Eye (tissue), 1 donor: ENCODE measurements at places on chromosomes 16 and 17.

DNA sequence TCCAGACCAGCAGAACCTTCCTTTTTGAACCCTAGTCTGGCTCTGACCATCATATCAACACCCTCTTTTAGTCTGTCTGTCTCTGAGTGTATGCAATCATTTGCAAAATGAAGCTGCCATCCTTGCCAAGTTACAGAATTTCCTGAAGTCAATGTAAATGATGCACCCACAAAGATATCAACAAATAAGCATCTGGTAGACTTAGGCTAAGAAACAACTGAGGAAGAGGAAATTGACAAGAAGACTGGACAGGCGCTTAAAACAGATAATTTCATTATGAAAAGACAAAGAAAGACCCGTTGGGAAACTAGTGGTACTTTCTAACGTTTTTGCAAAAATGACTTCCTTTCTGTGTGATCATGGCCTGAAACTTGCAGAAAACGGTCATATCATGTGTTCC lies 24.7 kb upstream of the CIITA start:
- DNase-seq, result no peak

- no peak for DNase-seq
Measured at GRCh38 chr16:14283786-14284185, 212.7 kb downstream of the MRTFB start.

GRCh38 chr17:4497101-4497824 lies 1.4 kb upstream of the SPNS2 start:
- DNase-seq, result no peak

DNA sequence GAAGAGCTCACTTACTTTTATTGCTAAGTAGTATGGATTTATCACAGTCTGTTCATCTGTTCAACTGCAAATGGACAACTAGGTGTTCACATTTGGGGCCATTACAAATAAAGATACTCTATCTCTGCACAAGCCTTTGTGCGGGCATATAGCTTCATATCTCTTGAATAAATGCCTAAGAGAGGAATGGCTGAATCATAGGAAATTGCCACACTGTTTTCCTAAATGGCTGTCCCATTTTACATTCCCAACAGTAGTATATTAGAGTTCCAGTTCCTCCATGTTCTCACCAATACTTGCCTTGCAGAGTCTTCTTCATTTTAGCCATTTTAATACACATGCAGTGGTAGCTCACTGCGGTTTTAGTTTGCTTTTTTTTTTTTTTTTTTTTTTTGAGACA lies 20.5 kb downstream of the NSMCE1 start:
- DNase-seq, result no peak

DNA sequence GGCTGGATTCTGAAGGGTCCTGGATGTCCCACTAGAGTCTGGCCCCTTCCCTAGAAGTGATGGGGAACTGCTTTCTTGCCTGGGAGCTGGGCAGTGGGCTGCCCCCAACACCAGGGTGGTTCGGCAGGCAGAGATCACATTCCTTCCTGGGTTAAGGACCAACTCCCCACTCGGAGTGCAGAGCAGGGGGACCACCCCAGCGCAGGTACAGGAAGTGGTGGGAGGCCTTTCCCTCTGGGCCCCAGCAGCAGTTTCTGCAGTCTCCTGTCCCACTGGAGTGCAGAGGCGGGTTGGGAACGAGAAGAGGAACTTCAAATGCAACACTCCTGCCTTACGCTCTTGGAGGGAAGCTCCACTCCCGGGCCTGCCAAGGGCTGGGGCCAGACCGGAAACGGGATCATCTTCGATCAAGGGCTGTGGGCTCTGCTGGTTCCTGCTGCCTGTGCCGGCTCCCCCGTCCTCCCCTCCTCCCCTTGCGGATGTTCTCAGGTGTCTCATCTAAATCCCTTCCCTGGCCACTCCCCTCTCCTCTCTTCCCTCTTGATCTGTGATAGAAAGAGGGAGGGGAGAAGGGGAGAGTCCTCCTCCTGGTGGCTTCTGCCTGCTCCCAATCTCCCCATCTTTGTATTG lies 9.0 kb upstream of the NGFR start:
- DNase-seq, result no peak

GRCh38 chr16:318628-319027 lies 33.9 kb downstream of the AXIN1 start:
- DNase-seq, result peak; percentile 40

DNA sequence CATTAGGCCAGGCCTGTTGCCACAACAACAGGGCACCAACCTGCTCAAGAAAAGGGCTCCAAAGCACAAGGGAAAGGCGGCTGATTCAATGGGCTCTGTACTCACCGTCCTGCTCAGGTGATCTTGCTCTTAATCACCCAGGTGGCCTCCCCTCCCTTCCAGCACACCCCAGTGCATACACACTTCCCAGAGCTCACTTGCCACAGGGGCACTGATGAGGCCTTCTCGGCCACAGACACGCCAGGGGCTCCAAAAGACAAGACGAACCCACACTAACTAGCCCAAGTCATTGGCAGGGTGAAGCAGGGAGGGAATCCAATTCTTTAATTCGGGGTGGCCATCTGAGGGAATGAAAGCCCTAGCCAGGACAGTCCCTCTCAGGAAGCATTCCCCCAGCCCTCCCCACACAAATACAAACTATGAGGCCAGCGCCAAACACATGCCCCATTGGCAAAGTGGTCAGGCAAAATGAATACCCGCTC lies 1.4 kb downstream of the MYO18A start:
- DNase-seq, result no peak

GRCh38 chr16:79801646-79802045 lies 201.1 kb upstream of the MAF start:
- DNase-seq, result no peak

DNA sequence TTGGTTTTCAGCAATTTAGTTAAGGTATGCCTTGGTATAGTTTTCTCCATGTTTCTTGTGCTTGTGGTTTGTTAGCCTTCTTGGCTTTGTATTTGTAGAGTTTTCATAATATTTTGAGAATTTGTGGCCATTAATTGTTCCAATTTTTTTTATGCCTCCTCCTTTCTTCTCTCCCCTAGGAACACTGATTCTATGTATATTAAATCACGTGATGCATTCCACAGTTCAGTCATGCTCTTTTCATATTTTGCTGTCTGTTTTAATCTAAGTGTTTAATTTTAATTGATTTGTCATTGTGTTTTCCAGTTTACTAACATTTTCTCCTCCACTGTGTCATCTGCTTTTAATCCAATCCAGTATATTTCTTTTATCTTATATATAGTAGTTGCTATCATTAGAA lies 263.6 kb downstream of the SHISA9 start:
- no peak for DNase-seq

GRCh38 chr16:50464325-50465290 lies 83.6 kb upstream of the NKD1 start:
- no peak for DNase-seq

DNA sequence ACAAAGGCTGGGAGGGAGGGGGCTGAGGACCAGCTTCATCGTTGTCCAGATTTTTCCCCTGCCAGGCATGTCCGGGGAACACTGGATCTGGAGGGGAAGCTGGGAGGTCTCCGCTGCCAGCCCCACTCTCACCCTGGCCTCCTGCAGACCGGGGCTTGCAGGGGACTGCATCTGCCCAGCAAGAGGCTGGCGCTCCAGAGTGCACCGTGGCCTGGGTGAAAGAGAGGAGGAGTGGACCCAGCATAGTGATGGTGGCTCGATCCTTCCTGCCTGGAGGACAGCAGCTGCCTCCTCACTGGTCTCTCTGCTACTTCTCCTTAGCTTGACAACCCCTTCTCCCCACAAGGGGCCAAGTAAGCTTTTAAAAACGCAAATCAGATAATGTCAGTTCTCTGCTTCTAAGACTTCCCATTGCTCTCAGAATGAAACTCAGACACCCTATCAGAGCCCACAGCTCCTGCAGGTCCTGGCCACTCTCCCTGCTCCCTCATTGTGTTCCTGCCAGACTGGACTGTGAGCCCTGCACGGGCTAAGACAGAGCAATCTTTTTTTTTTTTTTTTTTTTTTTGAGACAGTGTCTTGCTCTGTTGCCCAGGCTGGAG lies 15.0 kb downstream of the CPNE2 start:
- no peak for DNase-seq

- peak; percentile 93 for DNase-seq
Measured at GRCh38 chr17:77451894-77452852, 311.4 kb downstream of the SEC14L1 start.

DNA sequence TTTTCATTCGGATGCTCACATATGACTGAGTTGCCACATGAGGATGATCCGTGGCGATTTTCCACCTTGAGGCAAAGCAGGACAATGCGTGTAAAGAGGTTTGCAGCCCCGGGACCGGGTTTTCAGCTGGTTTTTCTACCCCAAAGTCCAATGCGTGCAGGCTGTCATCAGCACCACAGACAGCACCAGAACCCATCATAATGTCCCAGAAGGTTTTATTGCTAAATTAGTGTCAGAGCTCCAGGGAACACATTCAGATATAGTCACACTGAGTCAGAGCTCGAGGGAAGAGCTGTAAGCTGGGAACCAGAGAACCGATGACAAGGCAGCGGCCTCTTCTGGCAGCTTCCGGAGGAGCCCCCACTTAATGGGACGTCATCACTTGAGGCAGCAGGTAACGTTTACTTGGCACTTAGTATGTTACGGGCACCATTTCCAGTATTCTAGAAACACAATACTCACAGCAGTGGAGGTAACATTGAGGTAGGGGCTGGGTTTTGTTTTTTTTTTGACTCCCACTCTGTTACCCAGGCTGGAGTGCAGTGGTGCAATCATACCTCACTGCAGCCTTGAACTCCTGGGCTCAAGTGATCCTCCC lies 8.9 kb upstream of the NAGPA start:
- DNase-seq, result no peak
